ENCODE measurements at places on chromosomes 6 and 20.

GRCh38 chr20:62787866-62788265 lies 8.4 kb upstream of the MRGBP start:
- DNase-seq = no peak

GRCh38 chr6:4039348-4039747 lies 39.6 kb downstream of the FAM217A start:
- DNase-seq = no peak

- no peak for DNase-seq
Measured at GRCh38 chr6:136051140-136051775, 198.9 kb downstream of the MTFR2 start.

- DNase-seq = no peak
Measured at GRCh38 chr6:166952121-166952520, 4.2 kb downstream of the RNASET2 start.

- no peak for DNase-seq
Measured at GRCh38 chr6:166483573-166484250, 101.0 kb upstream of the MPC1 start.

DNA sequence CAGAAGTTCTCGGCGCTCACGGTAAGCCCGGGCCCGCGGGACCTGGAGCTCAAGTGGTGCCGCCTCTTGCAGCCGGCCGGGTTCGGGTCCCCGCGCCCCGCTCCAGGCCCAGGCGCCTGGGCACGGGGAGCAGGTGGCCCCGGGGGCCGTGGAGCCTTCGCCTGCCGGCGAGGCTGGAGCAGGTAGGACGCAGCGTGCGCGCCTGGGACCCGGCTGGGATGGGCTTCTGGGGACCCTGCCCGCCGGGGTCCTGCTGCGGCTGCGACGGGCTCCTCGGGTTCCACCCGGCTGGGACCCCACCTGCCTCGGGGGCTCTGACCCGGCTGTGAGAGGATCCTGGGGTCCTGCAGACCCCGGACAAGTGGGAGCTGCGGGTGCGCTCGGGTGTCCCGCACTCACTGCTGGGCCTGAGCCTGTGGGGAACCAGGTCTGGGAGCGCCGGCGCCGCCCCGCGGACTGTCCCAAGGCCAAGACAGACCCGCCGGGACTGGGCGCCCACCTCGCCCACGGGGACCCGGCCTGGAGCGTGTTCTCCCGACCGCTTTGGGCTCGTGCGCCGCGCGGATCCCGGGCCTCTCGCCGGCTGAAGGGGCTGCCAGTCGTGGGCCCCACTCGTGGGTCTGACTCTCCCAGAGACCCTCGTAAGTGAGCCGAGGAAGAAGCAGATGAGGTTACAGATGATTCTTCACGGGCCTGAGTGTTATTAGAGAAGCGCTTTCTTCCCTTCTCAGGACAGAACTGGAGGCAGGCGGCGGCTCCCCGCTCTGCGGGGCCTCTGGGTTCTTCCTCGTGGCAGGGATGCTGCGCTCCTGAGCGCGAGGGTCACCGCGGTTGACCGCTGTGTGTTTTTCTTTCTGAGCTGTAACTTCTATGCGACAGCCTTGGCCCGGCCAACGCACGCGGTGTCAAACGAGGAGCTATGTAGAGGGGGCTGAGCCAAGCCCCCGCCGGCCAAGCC lies 729 bp downstream of the SMOC2 start:
- DNase-seq = no peak

DNA sequence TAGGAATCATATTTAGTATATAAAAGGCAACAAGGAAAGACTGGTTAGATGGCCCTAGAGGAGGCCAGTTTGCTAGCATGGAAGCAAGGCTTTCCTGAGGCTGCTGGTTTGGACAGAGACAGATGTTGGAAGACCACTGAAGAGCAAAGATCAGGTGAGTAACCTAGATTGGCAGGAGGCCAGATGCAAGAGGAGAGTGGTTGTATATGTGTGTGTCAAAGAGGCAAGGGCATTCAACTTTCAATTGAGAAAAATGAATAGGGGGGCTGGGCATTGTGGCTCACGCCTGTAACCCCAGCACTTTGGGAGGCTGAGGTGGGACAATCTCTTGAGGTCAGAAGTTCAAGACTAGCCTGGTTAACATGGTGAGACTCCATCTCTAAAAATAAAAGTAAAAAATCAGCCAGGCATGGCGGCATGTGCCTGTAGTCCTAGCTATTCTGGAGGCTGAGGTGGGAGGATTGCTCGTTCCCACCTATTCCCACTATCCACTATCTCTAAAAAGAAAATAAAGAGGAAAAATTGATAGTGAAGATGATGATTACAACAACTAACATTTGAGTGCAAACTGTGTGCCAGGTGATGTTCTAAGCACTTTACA lies 79.8 kb downstream of the PRDM1 start:
- no peak for DNase-seq

DNA sequence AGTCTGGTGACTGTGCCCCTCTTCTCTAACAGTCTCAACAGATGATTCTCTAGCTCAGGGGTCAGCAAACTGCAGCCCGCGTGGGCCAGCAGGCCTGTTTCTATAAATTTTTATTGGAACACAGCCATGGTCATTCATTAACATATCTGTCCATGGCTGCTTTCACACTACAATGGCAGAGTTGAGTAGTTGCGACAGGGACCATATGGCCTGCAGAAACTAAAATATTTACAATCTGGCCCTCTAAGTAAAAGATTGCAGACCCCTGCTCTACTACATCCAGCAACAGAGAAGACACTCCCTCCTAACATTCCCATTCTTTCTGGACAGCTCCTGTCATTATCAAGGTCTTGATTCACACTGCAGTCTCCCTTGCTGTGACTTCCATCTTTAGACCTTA lies 45.2 kb downstream of the PLAGL2 start:
- no peak for DNase-seq

- no peak for DNase-seq
Measured at GRCh38 chr6:125233202-125233601, 68.6 kb downstream of the HDDC2 start.

GRCh38 chr6:50792771-50793170 lies 25.9 kb upstream of the TFAP2B start:
- DNase-seq = no peak

DNA sequence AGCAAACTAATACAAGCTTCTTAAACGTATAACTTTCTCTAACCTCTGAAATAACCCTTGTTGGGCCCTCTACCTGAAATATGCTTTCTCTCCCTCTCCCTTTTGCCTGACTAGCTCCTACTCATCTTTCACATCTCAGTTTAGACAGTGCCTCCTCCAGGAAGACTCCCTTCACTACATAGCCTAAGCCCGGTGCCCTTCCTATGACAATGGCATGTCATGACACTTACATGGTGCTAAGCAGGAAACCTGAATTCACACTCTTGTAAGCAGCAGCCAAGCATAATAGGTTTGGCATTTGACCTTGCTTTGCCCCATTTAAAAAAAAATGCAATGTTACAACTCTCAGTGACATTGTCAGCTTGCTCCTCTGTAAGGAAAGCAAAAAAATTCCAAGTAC lies 33.1 kb upstream of the FBXL4 start:
- DNase-seq = no peak

- no peak for DNase-seq
Measured at GRCh38 chr20:11108102-11108810, 434.5 kb upstream of the JAG1 start.

DNA sequence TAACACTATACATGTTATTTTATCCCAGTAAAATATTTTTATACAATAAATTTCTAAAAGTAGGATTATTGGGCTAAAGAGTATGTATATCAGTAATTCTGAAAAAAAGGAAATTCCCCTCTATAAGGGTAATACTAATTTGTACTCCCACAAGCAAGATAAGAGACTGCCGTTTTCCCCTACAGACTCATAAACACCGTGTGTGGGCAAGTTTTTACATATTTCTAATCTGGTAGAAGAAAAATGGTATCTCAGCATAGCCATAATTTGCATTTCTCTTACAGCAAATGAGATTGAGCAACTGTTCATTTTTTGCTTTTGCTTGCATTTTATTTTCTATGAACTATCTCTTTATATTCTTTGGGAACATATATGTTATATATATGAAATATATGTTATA lies 26.0 kb upstream of the MYMX start:
- no peak for DNase-seq

DNA sequence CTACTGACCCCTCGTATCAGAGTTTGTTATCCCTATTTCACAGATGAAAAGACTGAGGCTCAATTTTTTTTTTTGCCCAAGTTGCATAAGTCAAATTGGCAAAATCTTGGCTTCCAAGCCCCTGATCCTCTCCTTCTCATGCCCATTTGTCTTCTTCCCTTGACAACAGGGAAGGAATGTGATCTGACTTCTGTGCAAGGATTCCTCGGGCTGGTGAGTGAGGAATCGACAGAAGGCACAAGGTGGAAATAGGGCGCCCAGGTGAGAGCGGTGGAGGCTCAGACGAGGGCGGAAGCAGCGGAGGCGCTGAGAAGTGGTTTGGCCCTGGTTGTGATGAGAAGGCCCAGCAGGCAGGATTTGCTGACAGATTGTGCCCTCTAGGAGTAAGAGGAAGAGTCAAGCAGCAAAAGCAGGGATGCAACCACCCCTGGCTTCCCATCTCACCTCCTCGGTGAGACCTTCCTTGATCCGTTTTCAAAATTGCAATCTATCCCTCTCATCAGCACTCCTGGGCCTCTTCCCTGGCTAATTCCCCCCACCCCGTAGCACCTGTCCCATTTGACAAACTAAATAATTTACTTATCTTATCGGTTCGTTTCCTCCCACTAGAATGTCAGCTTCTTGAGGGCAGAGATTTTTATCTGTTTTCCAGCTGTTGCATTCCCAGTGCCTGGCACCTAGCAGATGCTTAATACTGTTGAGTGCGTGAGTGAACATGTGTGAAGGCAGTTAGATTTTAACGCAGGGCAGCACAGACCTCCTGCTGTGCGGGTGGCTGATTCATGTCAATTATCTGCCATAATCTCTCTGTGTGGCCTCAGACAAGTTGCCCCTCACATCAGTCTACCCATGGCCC lies 3.7 kb upstream of the SIRPA start:
- DNase-seq = no peak

- DNase-seq = no peak
Measured at GRCh38 chr6:21132856-21133838, 460.4 kb upstream of the SOX4 start.

DNA sequence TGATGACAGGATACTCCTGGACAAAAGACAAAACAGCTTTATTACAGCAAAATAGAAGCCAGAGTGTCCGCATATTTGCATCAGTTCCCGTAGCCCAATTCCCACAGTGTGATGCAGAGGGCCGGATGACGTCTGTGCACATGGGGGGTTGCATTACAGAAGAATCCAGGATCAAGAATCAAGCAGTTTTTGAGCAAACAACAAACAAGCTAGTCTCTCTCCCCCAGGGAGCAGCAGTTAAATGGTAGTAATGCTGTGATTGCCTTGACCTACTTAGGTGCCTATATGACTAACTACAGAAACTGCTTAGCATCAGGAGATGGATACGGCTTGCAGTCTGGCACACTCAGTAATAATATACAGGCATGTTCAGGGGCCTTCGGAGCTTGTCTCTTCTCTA lies 3.2 kb upstream of the SDHAF4 start:
- DNase-seq = no peak

DNA sequence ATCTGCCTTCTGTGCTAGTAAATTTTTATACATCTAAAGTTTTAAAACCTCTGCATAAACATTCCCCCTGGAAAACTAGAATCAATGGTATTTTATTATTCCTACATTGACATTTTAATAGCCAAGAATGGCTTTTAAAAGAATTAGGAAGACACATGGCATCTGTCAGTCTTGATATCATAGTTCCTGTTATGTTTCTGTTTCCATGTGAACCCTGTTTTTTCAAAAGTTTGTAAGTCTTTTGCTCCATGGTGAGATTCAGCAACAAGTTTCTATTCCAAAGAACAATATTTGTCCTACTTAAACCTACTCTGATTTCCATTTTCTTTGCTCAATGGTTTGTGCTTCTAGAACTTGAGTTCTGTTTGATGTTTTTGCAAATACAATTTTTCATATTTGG lies 95.2 kb downstream of the PLEKHG1 start:
- no peak for DNase-seq

DNA sequence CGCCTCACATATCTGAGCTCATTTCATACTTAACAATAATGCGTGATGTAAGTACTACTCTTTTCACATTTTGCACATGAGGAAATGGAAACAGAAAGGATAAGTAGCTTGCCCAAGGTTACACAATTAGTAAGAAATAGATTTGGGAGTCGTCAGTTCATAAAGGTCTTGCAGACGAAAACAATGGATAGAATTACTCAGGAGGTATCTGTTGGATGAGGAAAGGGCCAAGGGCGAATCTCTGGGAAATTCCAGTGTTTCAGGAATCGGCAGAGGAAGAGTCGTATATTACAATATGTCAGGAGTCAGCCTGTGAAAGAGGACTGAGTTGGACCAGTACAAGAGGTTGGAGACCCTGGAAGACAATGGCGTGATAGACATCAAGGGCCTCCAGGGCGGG lies 12.8 kb upstream of the EDN1 start:
- no peak for DNase-seq

GRCh38 chr20:61896058-61896961 lies 169.4 kb downstream of the TAF4 start:
- DNase-seq = no peak

DNA sequence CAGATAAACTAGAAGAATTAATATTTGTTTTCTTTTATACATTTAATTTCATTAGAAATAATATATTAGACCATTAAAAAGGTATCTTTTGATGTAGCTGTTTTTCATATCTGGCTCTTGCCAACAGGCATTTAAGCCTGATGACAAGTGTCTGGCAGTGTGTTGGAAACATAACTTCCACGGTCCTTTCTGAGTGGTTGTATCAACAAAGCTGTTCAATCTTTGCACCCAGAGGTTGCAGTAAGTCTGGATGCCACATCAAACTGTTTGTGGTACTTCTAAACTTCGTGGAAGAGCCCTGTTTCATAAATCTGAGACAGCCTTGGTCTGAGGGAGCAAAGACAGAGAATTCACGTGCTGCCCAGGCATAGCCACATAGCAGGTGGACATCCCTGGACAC lies 197.4 kb downstream of the TRDN start:
- DNase-seq = no peak

GRCh38 chr6:134145786-134146185 lies 93.4 kb upstream of the SLC2A12 start:
- DNase-seq = no peak

- no peak for DNase-seq
Measured at GRCh38 chr6:131838051-131838450, 30.2 kb downstream of the ENPP1 start.

DNA sequence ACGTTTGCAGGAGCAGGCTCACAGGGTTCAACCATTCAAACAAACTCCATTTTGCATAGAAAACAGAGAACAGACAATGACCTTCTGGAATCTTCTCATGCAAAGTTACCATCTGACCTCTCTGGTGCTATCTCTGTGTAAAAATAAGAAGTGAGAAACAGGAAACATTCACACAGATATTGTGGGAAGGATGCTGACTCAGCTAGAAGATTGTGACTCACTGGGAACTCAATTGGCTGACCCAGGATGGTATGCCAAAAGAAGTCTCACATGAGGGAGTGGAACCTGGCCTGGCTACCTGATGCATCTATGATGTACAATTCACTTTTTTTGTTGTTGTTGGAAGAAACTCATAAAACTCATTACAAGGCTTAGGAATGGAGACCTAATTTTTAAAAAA lies 61.1 kb upstream of the TBX18 start:
- DNase-seq = no peak
